ENCODE measurements at places on chromosomes 3 and 15. TPM values are rescaled to one million over a fixed set of nuclear protein-coding genes. Genes with fewer than 3 reads are reported as not detected.

- DNase-seq = peak; percentile 82
Measured at GRCh38 chr15:75842722-75843677, at the start of gene UBE2Q2. Gene UBE2Q2, plus strand, starts transcription at chr15:75843447. Its CDS starts 220 bp downstream, at chr15:75843667.

DNA sequence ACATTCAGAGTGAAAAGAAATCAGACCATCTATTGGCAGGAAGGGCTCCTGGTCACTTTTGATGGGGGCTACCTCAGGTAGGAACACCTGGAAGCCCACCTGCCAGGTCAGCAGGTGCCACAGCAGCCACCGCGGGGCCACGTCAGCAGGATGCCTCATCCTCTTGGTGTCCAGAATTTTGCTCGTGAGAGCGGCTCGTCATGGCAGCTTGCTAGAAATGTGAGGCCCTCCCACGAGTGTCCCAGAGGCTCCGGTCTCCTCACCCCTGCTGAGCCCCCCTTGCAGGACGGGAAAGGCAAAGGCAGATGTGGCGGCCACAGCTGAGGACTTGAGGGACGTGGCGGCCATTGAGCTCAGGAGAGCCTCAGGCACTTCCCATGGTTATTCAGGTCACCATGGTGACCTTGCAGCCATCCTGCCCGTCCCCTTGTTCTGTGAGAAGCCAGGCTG is 129.4 kb downstream of the LRRK1 start:
- no peak for DNase-seq

The SPTBN5 gene
- 0.15 TPM for total RNA-seq

- DNase-seq = no peak
Measured at GRCh38 chr3:128040041-128040440, 12.2 kb upstream of the SEC61A1 start.

The C3orf22 gene
- 0.12 TPM for total RNA-seq

GRCh38 chr15:99487337-99487730 is 78.5 kb upstream of the MEF2A start:
- no peak for DNase-seq

DNA sequence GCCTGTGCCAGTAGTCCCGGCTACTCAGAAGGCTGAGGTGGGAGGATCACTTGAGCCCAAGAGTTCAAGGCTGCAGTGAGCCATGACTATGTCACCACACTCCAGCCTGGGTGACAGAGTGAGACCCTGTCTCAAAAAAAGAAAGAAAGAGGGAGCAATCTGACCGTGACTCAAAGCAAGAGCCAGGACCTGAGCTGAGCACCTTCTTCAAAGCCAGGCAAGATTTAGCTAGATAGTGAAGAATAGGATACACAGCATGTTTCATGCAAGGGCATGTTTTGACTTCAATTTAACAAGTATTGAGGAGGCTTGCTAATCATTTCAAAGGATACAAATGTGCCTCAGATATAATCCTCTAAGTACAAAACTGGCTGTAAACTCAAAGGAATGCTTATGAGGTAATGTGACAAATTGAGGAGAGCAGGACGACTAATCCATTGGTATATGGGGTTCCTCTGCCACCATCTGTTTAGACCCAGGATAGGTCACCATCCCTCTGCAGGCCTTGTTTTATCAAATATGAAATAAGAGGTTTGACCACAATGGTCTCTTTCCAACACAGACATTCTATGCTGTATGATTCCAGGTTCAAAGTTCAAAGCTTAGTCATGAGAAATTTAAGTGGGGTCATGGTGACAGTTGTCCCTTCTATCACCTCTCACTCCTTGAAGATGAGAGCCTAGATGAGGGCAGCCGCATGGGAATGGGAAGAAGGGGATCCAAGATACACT is 33.2 kb downstream of the RAB27A start:
- no peak for DNase-seq

DNA sequence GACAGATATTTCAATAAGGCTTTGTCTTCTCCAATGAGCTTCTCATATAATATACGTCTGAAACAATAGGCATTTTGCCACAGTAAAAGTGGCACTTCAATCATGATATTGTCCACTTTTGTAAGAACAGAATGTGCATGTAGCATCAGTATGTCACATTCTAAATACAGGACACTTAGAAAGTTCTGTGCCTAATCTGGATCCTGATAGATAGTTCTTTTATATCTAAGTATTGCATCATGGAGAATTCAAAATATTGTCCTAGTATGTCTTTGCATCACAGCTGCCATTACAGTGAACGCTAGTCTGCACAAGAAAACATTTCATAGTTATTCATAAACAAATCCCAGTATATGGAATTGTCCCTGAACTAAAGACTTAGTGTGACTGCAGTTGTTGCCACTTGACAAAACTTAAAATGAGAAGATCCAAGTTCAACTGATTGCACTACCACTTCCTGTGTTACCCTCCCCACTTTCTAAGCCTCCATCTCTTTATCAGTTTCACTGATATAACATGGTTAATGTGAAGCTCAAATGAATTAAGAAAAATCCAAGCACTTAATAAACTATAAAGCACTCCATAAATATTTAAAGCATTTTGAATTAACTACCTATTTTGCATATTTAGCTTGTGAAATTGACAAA is 19.6 kb downstream of the LRRFIP2 start:
- no peak for DNase-seq

GRCh38 chr15:80020731-80021130 is 38.7 kb upstream of the ZFAND6 start:
- DNase-seq = no peak

The DNAJC19 gene
- 61.1 TPM for total RNA-seq

The LRRC2 gene
- total RNA-seq = 160 TPM

GRCh38 chr3:129553171-129553570 is 10.2 kb downstream of the H1-8 start:
- peak; percentile 38 for DNase-seq

The UCN2 gene
- total RNA-seq = not detected

GRCh38 chr3:71415681-71416122 is 167.8 kb downstream of the FOXP1 start:
- DNase-seq = no peak

- peak; percentile 64 for DNase-seq
Measured at GRCh38 chr3:189780546-189781270, 149.5 kb downstream of the TP63 start.

DNA sequence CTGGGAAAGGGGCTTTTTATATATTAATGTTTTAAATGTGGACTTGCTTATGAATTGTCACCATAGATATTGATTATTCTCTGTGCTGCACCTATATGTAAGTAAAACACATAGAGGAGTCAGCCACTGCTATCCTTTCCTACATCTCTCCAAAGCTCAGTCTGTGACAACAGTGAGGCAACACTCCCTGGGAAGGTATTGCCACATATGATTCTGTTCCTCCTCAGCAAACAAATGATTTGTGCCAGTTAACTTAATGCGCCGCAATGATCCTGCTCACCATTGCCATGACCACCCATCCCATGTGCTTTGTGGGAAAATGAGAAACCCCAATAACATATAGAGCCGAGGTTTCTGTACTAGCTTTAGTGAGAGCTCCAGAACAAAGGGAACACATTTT is 75.1 kb upstream of the FBN1 start:
- no peak for DNase-seq

DNA sequence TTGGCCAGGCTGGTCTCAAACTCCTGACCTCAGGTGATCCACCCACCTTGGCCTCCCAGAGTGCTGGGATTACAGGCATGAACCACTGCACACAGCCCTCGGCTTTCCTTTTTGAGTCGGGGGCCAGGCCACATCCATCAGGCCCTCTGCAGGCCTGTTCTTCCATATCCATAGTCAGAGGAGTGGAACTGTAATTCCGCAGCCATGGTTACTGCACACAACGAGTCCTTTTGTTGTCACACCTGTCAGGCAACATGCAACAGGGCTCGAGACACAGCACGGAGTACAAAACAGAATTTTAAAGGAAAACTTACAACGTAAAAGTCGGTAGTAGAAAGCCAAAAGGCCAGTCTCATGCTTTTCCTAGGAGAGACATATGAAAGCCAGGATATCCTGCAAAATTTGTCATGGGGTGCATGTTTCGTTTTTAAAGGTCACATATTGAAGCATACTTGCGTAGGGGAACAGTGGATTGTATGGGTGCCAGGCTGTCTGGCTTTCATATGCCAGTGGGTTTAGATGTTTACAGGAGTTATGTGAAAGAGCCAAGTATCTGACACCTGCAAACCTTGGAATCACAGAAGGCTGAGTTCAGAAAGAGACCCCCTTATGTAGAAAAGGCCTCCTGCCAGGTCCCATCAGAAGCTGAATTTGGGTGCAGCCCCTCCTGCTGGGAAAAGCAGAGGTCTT is 63.2 kb upstream of the LPP start:
- DNase-seq = no peak

- DNase-seq = peak; percentile 83
Measured at GRCh38 chr15:42159381-42160015, 3.1 kb upstream of the PLA2G4F start.

- no peak for DNase-seq
Measured at GRCh38 chr15:73019601-73020146, 32.6 kb upstream of the NEO1 start.

The CHRM5 gene
- total RNA-seq = not detected

The SLC2A2 gene
- not detected for total RNA-seq

The SLC15A2 gene
- 1.8 TPM for total RNA-seq
